ENCODE measurements at places on chromosomes 7 and 10.

DNA sequence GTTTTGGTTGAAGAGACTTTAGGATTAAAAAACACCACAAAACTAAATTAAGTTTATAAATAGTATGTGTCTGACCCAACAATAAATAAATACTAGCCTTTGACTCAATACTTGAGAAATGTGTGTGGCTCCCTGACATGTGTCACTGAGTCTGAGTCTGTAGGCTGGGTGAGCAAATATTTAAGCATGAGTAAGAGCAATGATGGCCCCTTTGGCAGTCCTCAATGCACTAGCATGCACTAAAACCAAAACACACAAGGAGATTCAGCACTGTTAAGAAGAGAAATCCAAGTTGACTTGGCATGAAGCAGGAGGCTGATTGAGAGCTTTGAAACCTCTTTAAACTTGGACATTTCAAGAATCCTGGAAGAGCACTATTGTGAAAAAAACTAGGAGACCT lies 37.1 kb downstream of the CCDC71L start:
- peak; percentile 40 for DNase-seq

DNA sequence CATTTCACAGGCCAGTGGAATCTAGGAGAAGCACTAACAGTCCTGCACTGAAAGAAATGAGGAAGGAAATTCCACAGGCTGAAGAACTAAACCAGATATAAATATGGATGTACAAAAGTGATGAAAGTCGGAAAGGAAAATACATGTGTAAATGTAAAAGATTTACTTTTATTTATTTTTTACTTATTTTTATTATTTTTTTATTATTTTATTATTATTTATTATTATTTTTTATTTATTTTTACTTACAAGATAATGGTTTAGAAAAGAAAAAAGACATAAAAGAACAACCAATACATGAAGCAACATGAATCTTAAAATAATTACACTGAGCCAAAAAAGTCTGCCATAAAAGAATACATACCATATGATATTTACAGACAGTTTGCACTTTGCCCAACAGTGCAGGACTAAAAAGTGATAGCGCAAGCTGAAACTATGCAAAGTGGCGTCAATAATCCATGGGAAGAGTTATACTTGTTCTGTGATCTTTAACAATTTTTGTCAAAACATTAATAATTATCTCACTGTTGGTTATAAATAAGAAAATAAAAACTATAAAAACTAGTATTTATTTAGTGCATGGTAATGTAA lies 317.8 kb upstream of the MKI67 start:
- DNase-seq = no peak

DNA sequence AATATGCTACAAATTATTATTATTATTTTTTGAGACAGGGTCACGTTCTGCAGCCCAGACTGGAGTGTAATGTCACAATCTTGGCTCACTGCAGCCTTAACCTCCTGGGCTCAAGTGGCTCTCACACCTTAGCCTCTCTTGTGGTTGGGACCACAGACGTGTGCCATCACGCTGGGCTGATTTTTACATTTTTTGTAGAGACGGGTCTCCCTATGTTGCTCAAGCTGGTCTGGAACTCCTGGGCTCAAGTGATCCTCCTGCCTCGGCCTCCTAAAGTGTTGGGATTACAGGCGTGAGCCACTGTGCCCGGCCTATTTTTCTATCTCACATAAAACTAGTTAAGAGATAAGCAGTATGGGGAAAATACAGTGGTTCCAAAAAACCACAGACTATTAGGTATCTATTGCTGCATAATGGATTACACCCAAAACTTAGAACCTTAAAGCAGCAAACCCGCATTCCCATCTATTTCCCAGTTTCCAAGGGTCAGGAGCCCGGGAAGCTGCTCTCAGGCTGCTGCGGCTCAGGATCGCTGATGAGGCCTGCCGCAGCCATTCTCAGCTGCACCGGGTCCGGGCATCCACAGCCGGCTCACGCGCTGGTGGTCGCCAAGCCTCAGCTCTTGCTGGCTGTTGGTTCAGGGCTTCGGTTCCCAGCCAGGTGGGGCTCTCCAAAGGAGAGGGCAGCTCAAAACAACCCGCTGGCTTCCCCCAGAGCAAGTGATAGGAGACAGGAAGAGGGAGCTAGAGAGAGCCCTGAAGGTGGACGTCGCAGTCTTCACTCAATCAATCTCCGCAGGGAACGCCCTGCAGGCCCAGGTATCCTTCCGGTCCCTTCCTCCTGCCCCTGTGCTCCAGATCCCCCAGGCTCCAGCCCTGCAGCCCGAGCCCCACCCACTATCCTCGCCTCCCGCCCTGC lies 128.2 kb downstream of the UBE2H start:
- peak; percentile 28 for DNase-seq

- peak; percentile 2 for DNase-seq
These were observed 256.9 kb upstream of the NFE2L3 start for GRCh38 chr7:25894902-25895791.

DNA sequence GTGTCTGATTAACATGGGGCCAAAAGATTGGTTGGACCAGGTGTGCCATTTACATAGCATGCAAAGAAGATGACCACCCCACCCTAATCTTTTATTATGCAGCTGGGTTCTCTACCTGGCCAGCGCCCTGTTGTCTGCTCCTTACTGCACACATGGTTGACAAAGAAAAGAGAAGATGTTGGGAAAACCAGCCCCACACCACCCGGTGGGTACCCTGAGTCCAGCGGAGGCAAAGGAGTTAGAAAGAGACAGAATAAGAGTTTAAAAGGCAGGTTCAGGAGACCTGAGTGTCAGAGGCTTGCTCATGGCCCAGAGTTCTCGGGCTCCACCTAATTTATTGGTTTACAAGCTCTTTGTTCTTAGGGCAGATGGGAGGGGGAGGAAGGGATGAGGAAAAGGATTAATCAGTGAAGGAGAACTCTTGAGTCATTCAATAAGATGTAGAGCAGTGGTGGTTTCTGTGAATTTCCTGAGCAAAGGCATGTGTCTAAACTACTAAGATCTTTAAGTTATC lies 24.1 kb upstream of the ABCA13 start:
- DNase-seq = no peak

- no peak for DNase-seq
These were observed 97.7 kb downstream of the TMEM130 start for GRCh38 chr7:98771941-98772603.

- DNase-seq = peak; percentile 23
These were observed 102.5 kb downstream of the SAMD9 start for GRCh38 chr7:93015101-93015778.

GRCh38 chr10:52785418-52785817 lies 12.8 kb upstream of the MBL2 start:
- no peak for DNase-seq

- DNase-seq = no peak
These were observed 354.0 kb downstream of the ARL4A start for GRCh38 chr7:13041368-13041988.

GRCh38 chr10:104339469-104340110 lies 1.3 kb upstream of the ITPRIP start:
- DNase-seq = peak; percentile 43

- DNase-seq = no peak
These were observed 174.1 kb downstream of the LRRN3 start for GRCh38 chr7:111264981-111265380.

DNA sequence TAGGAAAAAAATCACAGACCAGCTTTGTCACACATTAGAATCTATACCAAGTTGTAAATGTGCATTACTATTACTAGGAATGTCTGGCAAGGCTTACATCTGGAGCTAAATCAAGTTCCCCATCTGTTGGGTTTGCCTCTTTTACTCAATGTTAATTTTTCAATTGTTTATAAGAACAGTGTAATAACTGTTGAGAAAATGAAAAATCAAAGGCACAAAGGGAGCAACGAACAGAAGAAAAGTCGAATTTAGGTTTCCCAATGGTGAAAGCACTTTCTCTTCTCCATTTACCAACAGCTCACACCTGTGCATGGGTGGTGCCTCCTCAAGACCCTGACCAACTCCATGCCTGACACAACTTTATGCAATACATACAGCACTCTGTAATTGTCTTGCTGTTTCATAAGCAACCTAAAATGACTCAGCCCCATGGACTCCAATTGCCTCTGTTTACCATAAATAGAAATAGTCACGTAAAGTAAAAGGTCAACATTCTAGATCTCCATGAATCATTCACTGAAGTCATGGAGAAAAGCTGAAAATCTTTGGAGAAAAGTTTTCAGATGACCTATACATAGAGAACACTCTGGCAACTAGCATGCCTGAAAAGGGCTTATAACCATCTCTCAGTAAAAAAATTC lies 95.5 kb upstream of the KCNIP2 start:
- peak; percentile 90 for DNase-seq

DNA sequence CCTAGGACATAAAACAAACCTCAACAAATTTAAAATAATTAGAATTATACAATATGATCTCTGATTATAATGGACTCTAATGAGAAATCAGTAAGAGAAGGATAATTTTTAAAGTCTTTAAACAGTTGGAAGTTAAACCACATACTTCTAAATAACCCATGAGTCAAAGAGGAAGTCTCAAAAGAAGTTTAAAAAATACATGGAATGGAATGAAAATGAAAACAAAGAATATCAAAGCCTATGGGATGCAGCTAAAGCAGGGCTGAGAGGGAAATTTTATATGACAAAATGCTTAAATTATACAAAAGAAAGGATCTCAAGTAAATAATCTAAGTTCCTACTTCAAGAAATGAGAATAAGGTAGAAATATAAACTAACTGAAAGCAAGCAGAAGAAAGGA lies 460.5 kb downstream of the RPS24 start:
- no peak for DNase-seq

GRCh38 chr10:60382946-60383681 lies 6.6 kb downstream of the ANK3 start:
- DNase-seq = no peak

- no peak for DNase-seq
These were observed 210.5 kb downstream of the TWIST1 start for GRCh38 chr7:18906901-18907300.

GRCh38 chr7:55733241-55734140 lies 129.1 kb downstream of the SEPTIN14 start:
- DNase-seq = no peak

GRCh38 chr10:124565565-124566221 lies 104.1 kb downstream of the LHPP start:
- no peak for DNase-seq

GRCh38 chr7:51126813-51127617 lies 189.6 kb downstream of the COBL start:
- DNase-seq = no peak

- no peak for DNase-seq
These were observed 897.8 kb upstream of the PHF14 start for GRCh38 chr7:10075866-10076265.

DNA sequence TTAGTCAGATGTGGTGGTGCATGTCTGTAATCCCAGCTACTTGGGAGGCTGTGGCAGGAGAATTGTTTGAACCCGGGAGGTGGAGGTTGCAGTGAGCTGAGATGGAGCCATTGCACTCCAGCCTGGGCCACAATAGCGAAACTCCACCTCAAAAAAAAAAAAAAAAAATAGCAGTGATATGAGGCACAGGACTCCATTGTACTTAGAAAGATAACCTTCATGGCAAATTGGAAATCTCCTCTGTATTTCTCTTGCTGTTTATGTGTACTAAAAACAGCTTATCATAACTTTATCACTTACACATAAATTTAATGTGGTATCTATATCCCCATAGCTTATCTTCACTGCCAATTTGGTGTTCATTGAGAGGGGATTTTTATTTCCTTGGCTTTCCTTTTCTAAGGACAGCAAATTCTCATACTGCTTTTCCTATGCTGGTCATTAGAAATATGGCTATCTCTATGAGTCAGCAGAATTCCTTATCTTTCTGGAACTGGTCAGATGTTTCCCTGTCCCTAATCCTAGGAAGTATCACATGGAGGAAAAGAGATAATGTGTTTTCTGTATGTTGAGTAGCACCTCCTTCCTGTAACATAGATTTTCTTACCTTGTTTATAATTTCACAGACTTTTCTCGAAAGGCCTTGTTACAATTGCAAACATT lies 40.6 kb upstream of the ZEB1 start:
- DNase-seq = no peak

DNA sequence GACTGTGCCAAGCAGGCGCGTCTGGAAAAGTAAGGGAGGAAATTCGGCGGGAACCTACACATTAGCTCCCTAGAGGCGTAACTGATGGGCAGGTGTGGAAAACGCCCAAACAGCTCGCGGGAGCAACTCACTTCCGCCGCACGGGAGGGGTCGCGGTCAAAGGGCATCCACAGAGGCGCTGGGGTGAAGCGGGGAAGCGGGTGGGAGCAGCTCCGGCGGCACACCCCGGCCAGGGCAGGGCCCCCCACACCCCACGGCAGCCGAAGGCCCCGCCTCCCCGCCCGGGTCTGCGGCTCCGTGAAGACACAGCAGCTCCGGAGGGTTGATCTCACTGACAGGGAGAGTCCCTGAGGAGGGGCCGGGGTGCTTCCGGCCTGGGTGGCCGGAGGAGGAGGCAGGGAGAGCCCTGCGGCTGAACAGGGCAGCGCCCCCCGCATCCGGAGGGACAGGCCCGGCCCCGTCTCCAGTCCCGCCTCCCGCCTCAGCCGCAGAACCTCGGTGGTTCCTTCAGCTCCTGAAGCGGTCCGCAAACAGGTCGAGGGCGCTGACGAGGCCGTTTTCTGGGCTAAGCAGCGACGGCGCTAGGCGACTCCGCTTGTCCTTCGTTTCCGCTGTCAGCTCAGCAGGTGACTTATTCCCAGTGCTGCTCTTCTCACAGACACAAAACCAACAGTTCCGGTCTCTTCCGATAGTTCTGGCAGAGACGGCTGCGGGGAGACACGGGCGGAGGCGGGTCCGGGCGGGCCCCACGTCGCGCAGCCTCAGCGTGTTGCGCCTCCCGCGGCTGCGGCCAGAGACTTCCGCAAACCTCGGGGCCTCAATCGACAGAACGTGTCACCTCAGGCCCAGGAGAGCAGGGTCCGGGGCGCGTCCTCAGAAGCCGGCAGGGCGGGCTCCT lies 276.1 kb downstream of the DNAJB6 start:
- DNase-seq = no peak

- no peak for DNase-seq
These were observed 66.8 kb downstream of the PCGF5 start for GRCh38 chr10:91287276-91287675.

GRCh38 chr7:92727755-92728154 lies 108.6 kb downstream of the CDK6 start:
- no peak for DNase-seq

DNA sequence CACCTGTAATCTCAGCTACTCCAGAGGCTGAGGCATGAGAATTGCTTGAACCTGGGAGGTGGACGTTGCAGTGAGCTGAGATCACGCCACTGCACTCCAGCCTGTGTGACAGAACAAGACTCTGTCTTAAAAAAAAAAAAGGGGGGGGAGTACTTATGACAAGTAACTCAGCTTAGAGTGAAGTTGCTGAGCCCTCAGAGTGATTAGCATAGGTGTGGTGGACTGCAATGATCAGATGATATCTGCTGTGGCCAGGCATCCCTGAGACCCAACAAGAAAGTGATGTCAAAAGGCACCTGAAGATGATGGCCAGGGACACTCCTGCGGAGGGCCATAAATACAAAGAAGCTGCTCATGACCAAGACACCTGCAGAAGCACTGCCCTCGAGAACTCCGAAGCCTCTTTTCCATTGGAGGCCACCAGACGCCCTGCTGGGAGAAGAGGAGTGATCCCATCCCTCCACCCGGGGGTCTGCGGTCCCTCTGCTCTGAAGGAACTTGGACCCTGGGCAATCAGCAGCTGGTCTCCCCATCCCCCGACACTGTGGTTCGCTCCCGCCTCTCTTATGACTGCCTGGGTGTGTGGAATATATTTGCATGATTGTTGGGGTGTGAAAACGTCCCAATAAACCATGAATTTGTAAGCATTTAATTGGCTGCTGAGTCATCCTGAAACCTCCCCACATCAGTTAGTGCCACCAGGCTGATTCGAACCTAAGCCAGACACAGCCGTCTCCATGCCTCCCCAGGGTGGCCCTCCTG lies 46.0 kb downstream of the RASGEF1A start:
- no peak for DNase-seq
